ENCODE measurements at places on chromosomes 6 and 20. TPM values are rescaled to one million over a fixed set of nuclear protein-coding genes. Genes with fewer than 3 reads are reported as not detected.
A peak's percentile ranks its signal among the peaks of the same experiment; 100 is the strongest.

GRCh38 chr20:48204499-48204898 lies 419.2 kb upstream of the SULF2 start:
- H3K4me3 ChIP-seq = no peak overlapping the region
- no peaks in the 10 kb centered on the region for H3K36me3 ChIP-seq
- H3K4me1 ChIP-seq = no peaks in the 10 kb centered on the region
- no peaks in the 10 kb centered on the region for H3K27me3 ChIP-seq
- H3K27ac ChIP-seq = no peak overlapping the region
- DNase-seq = no peak

- peaks cover 2% of the 10 kb centered on the region for H3K36me3 ChIP-seq
- no peak overlapping the region for H3K4me3 ChIP-seq
- peaks cover 18% of the 10 kb centered on the region for H3K4me1 ChIP-seq
Measured at GRCh38 chr6:139577124-139577762, 202.8 kb upstream of the CITED2 start.

C6orf52 gene
- 2.7 TPM for total RNA-seq

GINM1 gene
- total RNA-seq = 16.5 TPM

DNA sequence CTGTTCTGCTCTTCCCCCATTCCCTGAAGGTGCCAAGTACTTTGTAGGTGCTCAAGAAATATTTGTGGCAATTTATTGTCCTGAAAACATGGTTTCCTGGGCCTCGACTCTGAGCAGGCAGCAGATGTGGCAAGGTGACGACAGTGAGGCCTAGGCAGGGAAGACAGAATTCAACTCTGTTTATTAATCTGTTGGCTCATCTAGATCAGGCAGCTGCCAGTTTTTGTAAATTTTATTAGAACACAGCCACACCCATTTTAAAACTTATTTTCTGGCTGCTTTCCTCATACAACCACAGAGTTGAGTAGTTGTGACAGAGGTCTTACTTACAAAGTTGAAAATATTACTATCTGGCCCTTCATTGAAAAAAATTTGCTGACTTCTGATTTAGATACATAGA lies 24.5 kb downstream of the MAPK14 start:
- H3K27ac ChIP-seq = no peak overlapping the region
- no peak overlapping the region for H3K4me3 ChIP-seq
- H3K27me3 ChIP-seq = no peaks in the 10 kb centered on the region
- DNase-seq = no peak
- H3K36me3 ChIP-seq = peaks cover 15% of the 10 kb centered on the region
- peaks cover 4% of the 10 kb centered on the region for H3K4me1 ChIP-seq

DNA sequence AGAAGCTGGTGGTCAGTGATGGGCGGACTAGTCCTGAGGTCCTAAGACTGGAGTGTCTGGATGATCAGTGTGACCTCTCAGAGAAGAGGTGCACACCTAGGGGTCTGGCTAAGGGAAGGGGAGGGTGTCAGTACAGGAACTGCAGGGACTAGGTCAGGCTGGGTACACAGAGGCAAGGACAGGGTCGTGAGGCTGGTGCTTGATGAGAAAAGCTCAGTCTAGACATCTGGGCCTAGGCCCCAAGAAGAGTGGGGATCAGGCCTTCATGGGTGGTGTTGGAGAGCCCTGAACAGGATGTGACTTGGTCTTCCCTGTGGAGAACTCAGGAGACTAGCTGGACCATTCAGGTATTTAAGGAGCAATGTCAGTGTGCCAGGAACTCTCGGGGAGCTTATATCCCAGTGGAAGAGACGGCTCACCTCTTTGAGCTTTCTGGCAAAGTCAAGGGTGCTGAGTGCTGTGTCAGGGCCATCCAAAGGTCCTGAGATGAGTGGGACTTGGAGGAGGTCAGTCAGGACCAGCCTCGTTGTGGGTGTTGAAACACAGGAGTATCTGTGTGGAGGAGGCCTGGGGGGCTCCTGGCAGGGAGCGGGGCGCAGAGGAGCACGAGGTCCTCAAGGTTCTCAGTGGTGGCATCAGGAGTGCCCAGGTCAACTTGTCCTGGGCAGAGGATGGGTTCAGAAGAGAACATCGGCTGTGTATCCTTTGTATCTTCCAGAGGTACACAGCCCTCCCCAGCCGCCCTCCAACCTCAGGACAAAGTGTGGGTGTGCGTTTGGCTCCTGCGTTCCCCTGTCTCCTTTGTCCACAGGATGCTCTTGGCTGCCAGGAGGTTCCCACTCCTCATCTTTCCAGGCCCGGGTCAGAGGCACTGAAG lies 13.3 kb upstream of the MYT1 start:
- no peak for DNase-seq
- H3K4me3 ChIP-seq = no peak overlapping the region
- H3K4me1 ChIP-seq = no peaks in the 10 kb centered on the region
- no peak overlapping the region for H3K27ac ChIP-seq
- H3K27me3 ChIP-seq = no peaks in the 10 kb centered on the region

DNA sequence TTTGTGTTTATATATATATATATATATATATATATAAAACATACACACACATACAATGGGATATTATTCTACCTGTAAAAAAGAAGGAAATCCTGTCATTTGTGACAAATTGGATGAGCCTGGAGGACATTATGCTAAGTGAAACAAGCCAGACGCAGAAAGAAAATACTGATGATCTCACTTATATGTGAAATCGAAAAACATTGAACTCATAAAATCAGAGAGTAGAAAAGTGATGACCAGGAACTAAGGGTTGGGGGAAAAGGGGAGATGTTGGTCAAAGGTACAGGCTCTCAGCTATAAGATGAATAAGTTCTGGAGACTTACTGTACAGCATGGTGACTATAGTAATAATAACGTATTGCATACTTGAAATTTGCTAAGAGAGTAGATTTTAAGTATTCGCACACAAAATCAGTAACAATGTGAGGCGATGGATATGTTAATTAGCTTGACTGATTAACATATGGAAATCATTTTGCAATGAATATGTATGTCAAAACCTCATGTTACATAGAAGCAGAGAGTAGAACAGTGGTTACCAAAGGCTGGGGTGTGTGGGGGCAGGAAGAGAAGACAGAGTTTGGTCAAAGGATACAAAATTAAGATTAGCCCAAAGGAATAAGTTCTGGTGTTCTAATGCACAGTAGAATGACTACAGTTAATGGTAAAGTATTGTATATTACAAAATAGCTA lies 92.3 kb upstream of the PHACTR1 start:
- H3K4me1 ChIP-seq = no peaks in the 10 kb centered on the region
- DNase-seq = no peak
- H3K27ac ChIP-seq = no peak overlapping the region
- H3K27me3 ChIP-seq = no peaks in the 10 kb centered on the region
- no peaks in the 10 kb centered on the region for H3K36me3 ChIP-seq

GRCh38 chr6:168387426-168387825 lies 53.6 kb upstream of the SMOC2 start:
- H3K27me3 ChIP-seq = no peaks in the 10 kb centered on the region
- H3K4me1 ChIP-seq = no peaks in the 10 kb centered on the region
- H3K4me3 ChIP-seq = no peak overlapping the region
- H3K36me3 ChIP-seq = no peaks in the 10 kb centered on the region
- no peak overlapping the region for H3K27ac ChIP-seq

- DNase-seq = no peak
- no peaks in the 10 kb centered on the region for H3K36me3 ChIP-seq
- H3K27me3 ChIP-seq = peaks cover 55% of the 10 kb centered on the region
- peaks cover 10% of the 10 kb centered on the region for H3K4me1 ChIP-seq
Measured at GRCh38 chr6:151805286-151805840, 2.1 kb upstream of the ESR1 start.

DNA sequence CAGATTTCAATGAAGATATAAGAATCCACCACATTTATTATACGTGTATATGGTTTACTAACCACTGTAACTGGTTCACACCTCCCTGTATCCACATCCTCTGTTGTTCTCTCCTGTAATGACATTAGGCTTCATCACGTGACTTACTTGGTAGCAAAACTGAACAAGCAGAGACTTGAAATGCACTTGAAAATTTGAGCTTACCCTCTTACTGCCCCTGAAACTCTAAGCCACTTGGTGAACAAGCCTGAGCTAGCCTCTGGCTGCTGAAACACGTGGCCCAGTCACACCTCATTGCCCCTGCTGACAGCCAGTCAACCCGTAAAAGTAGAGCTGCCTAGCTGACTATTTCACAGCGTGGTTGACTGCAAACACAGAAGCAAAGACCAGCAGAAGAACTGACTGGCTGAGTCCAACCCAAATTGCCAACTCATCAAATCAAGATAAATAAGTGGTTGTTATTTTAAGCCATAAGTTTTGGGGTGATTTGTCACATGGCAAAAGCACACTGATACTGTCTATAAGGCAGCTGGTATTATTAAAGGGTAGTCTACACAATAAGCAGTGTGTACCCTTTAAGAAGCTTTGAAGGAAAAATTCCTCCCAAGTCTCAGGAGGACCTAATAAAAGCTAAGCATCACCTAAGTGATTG lies 109.0 kb downstream of the RALGAPA2 start:
- H3K4me1 ChIP-seq = peaks cover 20% of the 10 kb centered on the region
- H3K27me3 ChIP-seq = no peaks in the 10 kb centered on the region
- H3K27ac ChIP-seq = peak overlapping the region; percentile 62
- DNase-seq = peak; percentile 67

DNA sequence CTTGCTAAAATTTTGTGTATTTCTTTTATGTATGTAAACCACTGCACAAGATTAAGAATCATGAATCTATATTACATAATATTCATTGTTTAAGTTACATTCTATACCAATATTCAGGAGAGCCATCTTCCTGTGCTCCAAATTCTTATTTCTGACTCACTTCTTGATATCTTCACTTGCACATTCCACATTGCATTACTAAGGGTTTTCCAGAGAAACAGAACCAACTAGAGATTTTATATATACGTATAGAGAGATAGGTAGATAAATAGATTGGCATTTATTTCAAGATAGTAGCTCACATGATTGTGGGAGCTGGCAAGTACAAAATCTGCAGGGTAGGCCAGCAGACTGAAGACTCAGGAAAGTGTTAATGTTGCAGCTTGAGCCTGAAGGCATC lies 222.2 kb upstream of the PRSS16 start:
- peaks cover 9% of the 10 kb centered on the region for H3K4me1 ChIP-seq
- H3K36me3 ChIP-seq = no peaks in the 10 kb centered on the region
- no peak for DNase-seq
- H3K27me3 ChIP-seq = peaks cover 38% of the 10 kb centered on the region
- no peak overlapping the region for H3K27ac ChIP-seq

- no peak overlapping the region for H3K4me3 ChIP-seq
- H3K4me1 ChIP-seq = peaks cover 54% of the 10 kb centered on the region
- H3K36me3 ChIP-seq = peaks cover 12% of the 10 kb centered on the region
- no peak for DNase-seq
Measured at GRCh38 chr6:30824698-30825097, 59.6 kb upstream of the DDR1 start.

HACE1 gene
- total RNA-seq = 22.0 TPM

GRCh38 chr6:156900292-156900691 lies 123.1 kb downstream of the ARID1B start:
- no peaks in the 10 kb centered on the region for H3K27me3 ChIP-seq
- H3K4me3 ChIP-seq = no peak overlapping the region
- DNase-seq = no peak

- no peaks in the 10 kb centered on the region for H3K27me3 ChIP-seq
- H3K4me1 ChIP-seq = no peaks in the 10 kb centered on the region
- no peak overlapping the region for H3K27ac ChIP-seq
- no peak overlapping the region for H3K4me3 ChIP-seq
- H3K36me3 ChIP-seq = no peaks in the 10 kb centered on the region
Measured at GRCh38 chr6:25312034-25312620, 33.0 kb downstream of the CARMIL1 start.

TREML2 gene
- total RNA-seq = 1.9 TPM

GRCh38 chr20:41152108-41152757 lies 14.9 kb downstream of the PLCG1 start:
- peaks cover 27% of the 10 kb centered on the region for H3K36me3 ChIP-seq
- H3K27ac ChIP-seq = peak overlapping the region; percentile 88
- no peak for DNase-seq
- peaks cover 96% of the 10 kb centered on the region for H3K4me1 ChIP-seq

GRCh38 chr6:121522771-121523386 lies 87.4 kb downstream of the GJA1 start:
- no peaks in the 10 kb centered on the region for H3K36me3 ChIP-seq
- H3K4me3 ChIP-seq = no peak overlapping the region
- H3K27me3 ChIP-seq = no peaks in the 10 kb centered on the region
- no peak overlapping the region for H3K27ac ChIP-seq
- no peak for DNase-seq

LRRC73 gene
- 0.09 TPM for total RNA-seq

- H3K4me1 ChIP-seq = no peaks in the 10 kb centered on the region
- no peak overlapping the region for H3K27ac ChIP-seq
- DNase-seq = no peak
- H3K36me3 ChIP-seq = no peaks in the 10 kb centered on the region
- H3K4me3 ChIP-seq = no peak overlapping the region
- H3K27me3 ChIP-seq = peaks cover 3% of the 10 kb centered on the region
Measured at GRCh38 chr6:3786141-3786540, 34.6 kb upstream of the PXDC1 start.

DNA sequence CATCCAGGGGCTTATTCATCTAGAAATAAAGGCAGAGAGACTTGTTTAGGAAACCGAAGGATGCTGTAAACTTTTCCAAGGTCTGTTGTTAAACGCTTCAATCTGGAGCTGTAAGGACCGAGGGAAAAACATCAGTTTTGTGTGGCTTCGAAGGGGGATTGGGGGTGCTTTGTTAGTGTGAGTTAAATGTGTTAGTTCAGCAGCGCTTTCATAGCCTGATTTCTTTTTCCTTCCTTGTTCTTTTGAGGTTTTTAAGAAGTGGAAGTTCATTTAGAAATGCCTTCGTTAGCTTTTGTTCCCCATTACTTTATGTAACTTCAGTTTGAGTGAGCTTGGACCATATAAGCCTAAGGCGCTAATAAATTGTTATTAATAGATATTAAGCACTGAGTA lies 1.5 kb downstream of the ANKS1A start:
- DNase-seq = no peak
- peaks cover under 1% of the 10 kb centered on the region for H3K36me3 ChIP-seq
- H3K4me3 ChIP-seq = peak overlapping the region; percentile 100
- no peak overlapping the region for H3K27ac ChIP-seq

- H3K36me3 ChIP-seq = no peaks in the 10 kb centered on the region
- no peaks in the 10 kb centered on the region for H3K4me1 ChIP-seq
- no peaks in the 10 kb centered on the region for H3K27me3 ChIP-seq
- DNase-seq = no peak
- no peak overlapping the region for H3K4me3 ChIP-seq
Measured at GRCh38 chr6:164007881-164008280, 593.4 kb downstream of the QKI start.

DNA sequence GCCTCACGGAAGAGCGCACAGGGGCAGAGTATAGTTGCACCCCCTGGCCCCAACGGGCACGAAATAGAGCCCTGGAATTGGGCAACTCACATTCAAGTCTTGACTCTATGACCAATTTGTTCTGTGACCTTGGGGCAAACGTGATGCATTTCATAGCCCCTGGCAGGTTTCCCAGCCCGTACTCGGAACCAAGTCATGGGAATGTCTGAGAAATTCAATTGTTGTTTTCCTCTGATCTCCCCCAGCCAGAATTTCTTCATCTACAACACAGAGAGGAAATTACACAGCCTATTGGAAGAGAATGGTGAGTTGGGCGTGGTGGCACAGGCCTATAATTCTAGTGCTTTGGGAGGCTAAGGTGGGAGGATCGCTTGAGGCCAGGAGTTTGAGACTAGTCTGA lies 322.3 kb upstream of the SULF2 start:
- DNase-seq = no peak
- H3K4me3 ChIP-seq = no peak overlapping the region
- H3K4me1 ChIP-seq = no peaks in the 10 kb centered on the region
- H3K27ac ChIP-seq = no peak overlapping the region
- H3K27me3 ChIP-seq = peaks cover 2% of the 10 kb centered on the region

PBOV1 gene
- not detected for total RNA-seq

TNNC2 gene
- total RNA-seq = not detected

SLC17A3 gene
- total RNA-seq = 0.76 TPM

IP6K3 gene
- total RNA-seq = not detected

- H3K4me3 ChIP-seq = no peak overlapping the region
- no peak for DNase-seq
- H3K4me1 ChIP-seq = peaks cover 62% of the 10 kb centered on the region
Measured at GRCh38 chr6:111711476-111711875, 105.8 kb upstream of the TRAF3IP2 start.
